A172 (cell line): ENCODE measurements at places on chromosomes 3 and 15.
A peak's percentile ranks its signal among the peaks of the same experiment; 100 is the strongest.

- peak; percentile 56 for DNase-seq
These were observed 1.1 kb upstream of the LPP start for GRCh38 chr3:188152660-188153436.

- DNase-seq = no peak
These were observed 72.1 kb downstream of the RFTN1 start for GRCh38 chr3:16441371-16441875.

- DNase-seq = peak; percentile 48
These were observed 54.5 kb upstream of the GOLGA6B start for GRCh38 chr15:72599855-72600464.

- peak; percentile 97 for DNase-seq
These were observed 20.5 kb upstream of the FRMD5 start for GRCh38 chr15:44215594-44215993.

- no peak for DNase-seq
These were observed 211.4 kb downstream of the TUSC7 start for GRCh38 chr3:116920826-116921610.
